Heart left ventricle (tissue), 16 donors: ENCODE measurements at places on chromosomes 3 and 15.

- no peak for DNase-seq
These were observed 7.0 kb upstream of the UBE2Q2 start for GRCh38 chr15:75835990-75836958.

DNA sequence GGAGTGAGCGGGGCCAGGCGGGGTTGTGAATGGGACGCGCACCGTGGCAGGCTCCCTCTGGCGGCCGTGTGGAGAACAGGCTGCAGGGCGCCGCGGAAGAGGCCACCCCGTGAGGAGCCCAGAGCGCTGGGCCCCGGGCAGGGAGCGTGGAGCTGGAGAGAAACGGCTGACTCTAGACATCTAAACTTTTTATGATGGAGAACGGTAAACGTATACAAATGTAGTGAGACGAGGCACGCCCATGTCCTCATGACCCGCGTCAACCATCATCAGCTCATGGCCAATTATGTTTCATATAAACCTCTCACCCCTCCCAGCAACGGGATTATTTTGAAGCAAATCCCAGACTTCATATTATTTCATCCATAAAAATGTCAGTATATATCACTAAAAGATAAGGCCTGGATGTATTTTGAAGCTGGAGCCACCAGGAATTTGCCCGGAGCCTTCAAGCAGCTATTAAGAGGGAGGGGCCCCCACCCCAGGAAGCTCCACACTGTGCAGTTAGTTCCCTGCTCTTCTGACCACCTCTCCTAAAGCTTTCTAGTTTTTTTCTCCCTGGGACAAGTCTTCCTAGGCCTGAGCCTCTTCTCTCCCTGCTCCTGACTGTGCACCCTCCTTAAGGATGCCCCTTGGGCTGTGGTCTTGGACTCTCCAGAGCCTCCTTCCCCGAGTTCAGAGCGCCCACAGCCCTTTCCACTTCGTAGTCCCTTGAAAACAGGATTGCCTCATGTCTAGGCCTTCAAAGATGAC is 149.5 kb downstream of the SMAD6 start:
- DNase-seq: peak; percentile 86

DNA sequence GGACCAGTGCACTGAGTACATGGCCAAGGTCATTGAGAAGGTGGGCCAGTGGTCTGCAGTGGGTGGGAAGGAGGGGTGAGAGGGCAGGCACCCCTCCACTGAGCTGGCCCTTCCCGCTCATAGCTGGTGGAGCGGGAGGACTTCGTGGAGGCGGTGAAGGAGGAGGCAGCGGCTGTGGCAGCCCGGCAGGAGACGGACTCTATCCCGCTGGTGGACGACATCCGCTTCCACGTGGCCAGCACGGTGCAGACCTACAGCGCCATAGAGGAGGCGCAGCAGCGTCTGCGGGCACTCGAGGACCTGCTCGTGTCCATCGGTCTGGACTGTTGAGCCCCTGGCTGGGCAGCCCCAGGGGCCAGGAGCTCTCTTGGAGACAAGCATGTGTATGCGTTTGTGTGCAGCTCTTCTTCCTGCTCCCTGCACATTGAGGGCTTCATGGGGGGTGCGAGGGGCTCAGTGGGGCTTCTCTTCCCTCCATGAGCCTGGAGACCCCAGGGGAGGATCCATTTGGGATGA is 7.5 kb downstream of the ABTB1 start:
- peak; percentile 7 for DNase-seq

DNA sequence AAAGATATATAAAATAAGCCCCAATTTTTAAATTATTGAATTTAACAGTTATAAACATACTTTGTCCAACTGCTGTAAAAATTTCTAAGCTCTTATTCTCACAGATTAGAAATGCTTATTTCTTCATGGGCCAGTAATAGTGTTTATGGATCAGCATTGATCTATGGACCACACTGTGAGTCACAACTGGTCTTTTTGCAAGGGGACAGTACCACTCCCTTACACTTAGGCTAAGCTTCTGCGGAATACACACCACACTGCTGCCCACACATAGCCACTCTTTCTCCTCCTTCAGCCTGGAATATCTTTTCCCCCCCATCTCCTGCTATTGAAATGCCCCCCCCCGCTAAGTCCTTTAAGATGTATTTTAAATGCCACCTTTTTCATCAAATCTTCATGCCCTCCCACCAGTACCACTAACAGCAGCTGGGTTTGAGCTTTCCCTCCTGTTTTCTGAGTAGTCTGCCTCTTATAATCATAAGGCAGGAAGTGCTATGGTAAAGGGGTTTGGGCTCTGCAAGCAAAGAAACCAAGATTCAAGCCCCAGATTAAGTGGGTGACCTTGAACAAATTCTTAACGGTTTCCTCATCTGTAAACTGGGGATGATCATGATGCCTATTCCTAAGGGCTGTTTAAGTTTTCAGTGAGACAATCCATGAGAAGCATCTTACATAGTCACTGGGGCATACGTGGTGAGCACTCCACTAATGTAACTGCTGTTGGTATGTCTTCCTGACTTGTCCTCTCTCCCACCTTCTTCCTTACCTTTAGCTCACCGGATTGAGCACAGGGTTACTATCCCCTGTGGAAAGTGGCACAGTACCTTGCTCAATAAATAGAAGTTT is 69.2 kb downstream of the DCUN1D1 start:
- DNase-seq: no peak

GRCh38 chr3:16381426-16381825 is 116.4 kb downstream of the OXNAD1 start:
- DNase-seq: no peak

DNA sequence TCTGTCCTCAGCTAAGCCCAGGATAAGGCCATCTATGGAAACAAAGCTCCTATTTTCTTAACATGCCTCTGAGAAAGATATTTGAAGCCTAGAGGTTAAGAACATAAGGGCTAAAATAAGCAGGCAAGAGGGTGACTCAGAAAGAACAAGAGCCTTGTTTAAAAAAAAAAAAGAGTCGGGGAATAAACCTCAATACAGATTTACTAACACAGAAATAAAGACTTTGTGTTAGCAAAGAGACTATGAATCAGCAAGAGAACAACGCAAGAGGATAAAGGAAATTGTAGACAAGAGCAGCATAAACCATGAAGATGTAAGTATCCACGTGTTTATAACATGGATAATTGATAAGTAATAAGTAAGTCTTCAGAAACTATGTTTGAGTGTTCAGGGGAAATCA is 36.0 kb downstream of the RAB27A start:
- DNase-seq: no peak

GRCh38 chr15:85973584-85974347 is 105.9 kb upstream of the AGBL1 start:
- DNase-seq: no peak

GRCh38 chr15:41661518-41662225 is 1.5 kb downstream of the MGA start:
- DNase-seq: peak; percentile 78

DNA sequence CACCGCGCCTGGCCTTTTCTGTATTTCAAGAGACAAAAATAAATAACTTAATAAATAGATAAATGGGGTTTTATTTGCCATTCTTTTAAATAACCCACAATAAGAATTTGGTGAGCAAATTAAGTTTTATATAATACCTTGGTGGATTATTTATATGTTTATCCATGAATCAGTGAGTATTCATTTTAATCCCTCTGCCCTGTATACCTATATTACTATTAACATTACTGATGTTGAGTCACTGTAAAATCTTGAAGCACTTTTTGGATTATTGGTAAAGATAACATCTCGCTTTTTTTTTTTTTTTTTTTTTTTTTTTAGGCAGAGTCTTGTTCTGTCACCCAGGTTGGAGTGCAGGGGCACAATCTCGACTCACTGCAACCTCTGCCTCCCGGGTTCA is 154.1 kb downstream of the ZNF609 start:
- no peak for DNase-seq

- no peak for DNase-seq
These were observed 7.0 kb downstream of the EBLN2 start for GRCh38 chr3:73068419-73068818.

DNA sequence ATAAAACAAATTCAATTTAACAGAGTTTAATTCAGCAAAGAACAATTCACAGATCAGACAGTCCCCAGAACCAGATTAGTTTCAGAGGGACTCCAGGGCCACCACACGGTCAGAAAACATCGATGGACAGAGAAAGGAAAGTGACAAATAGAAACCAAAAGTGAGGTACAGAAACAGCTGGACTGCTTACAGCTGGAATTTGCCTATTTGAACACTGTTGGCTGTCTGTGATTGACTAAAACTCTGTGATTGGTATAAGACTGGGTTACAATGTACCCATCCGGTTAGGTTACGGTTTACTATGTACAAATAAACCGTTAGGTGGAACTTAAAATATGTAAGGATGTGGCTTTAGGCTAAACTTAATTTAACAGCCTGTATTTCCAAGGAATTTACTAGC is 30.3 kb downstream of the MOBP start:
- no peak for DNase-seq

DNA sequence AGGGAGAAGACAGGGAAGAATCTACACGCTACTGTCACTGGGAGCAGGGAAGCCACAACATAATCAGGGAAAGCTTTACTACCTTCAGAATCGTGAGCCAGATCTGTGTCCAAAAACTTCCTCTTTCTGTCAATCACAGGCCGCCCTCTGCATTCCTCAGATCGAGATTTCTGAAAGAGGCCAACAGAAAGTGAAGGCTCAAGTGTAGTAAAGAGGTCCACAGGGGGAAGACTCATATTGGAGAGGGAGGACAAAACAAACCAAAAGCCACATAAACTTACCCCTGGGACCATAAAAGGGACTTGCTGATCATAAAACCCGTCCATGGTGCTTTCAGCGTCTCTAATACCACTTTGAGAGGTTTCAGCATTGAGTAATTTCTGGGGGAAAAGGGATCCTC is 3.3 kb downstream of the ETV5 start:
- no peak for DNase-seq

DNA sequence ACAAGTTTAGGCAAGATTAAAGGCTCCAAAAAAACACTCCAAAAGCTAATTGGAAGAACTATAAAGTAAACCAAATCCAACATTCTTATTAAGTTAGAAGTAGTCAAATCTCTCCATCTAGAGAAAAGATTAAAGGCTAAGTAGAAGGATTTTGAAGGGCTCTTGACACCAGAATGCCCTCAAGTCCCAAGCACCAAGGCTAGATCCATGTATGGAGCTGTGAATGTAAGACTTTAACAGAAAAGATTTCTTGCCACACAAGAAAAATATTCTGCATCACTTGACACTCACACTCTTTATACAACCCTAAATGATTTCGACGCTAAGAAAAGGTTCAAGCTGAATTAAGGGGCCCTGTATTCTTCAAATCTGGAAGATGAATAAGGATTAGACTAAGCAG is 345.2 kb downstream of the VGLL3 start:
- DNase-seq: no peak

- peak; percentile 75 for DNase-seq
These were observed 412 bp upstream of the CTXN2 start for GRCh38 chr15:48190932-48191573.

DNA sequence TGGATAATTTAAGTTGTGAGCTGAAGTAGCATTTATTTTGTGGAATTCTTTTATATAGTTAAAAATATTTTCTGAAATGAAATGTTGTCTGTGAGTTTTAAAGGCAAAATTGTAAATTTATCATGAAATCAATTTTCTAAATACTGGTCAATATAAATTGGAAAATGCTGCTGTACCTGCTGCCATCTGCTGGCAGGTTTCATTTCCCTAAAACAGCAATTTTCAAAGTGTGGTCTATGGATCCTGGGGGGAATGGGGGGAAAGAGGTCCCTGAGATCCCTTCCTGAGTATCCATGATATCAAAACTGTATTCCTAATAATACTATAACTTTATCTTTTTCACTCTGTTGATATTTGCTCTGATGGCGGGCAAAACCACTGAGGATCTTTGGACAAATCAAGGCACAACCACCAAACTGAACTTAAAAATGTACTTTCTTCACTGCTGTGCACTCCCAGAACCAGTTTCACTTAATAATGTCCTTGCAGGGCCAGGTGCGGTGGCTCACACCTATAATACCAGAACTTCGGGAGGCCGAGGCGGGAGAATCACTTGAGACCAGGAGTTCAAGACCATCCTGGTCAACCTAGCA is 17.2 kb upstream of the CCR4 start:
- DNase-seq: no peak

DNA sequence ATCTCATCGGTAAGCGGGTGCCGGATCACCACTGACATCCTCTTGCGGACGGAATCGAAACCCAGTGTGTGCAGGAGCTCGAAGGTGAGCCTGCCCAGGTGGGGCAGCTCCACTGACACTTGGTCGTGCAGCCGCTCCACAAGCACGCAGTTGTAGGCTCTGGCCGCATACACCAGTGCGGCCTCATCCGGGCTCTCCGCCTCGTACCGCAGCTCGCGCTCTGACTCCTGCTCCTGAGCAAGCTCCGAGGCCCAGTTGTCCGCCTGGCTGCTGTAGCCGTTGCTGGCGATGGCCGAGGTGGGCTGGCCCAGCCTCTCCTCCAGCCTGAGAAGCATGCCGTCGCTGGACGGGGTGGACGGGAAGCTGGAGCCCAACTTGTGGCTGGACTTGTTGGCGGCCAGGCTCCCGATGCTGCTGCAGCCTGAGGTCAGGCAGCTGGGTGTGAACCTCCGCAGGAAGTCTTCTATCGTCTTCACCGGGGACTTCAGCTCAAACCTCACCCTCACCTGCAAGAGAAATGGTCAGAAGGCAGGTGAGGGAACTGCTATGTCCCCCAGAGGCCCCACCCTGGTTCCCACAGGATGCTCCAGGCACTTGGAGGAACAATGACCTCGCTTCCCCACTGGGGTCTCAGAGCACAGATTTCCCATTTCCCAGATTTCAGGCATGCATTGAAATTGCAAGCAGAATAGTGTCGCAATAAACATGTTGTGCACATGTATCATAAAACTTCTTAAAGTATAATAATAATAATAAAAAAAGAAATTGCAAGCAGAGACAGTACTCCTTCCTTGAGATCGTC is 149.2 kb downstream of the ATP10A start:
- no peak for DNase-seq

GRCh38 chr3:194556086-194557056 is 69.6 kb upstream of the ATP13A3 start:
- no peak for DNase-seq

DNA sequence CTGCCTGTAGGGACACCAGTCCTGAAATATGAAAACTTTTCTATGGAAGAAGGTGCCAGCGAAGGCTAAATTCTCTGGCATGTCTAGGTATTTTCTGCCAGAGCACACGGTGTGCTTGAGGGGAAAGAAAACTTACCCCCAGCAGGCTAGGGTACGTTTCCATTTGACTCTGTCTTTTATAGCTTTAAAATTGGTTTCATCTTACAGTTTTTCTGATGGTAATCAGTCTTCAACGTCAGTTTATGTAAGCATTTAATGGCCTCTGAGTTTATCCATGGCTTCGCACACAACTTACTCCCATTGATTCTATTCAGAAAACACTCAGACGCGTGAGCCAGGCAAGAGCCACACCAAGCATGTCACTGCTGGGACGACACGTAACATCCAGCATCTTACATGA is 249.7 kb downstream of the ADAMTS17 start:
- DNase-seq: no peak

GRCh38 chr3:10725067-10725466 is 91.0 kb upstream of the SLC6A11 start:
- no peak for DNase-seq
